ENCODE measurements at places on chromosomes 16 and 17.

DNA sequence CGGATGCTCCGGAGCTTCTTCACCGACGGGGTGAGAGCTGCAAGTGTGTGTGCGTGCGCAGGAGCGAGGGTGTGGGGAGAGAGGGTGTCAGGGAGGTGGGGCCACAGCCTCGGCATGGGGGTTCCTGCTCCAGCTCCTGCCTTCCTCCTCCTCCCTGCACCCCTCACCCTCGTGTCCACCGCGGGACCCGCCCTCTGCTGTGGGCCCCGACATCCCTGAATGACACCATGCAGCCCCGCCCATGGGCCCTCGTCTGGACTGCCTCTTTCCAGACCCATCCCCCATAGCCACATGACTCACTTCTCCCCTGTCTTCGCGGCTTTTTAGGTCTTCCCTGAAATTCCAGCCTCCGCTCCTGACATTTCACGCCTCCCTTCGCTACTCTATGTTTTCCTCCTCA is 41.6 kb downstream of the ARHGAP23 start:
- DNase-seq: no peak

- no peak for DNase-seq
These were observed 174.6 kb upstream of the CDH13 start for GRCh38 chr16:82452004-82452756.

- DNase-seq: peak; percentile 89
These were observed 18.8 kb downstream of the SIAH1 start for GRCh38 chr16:48366165-48367093.

- DNase-seq: no peak
These were observed 15.1 kb downstream of the NGFR start for GRCh38 chr17:49510059-49510719.

DNA sequence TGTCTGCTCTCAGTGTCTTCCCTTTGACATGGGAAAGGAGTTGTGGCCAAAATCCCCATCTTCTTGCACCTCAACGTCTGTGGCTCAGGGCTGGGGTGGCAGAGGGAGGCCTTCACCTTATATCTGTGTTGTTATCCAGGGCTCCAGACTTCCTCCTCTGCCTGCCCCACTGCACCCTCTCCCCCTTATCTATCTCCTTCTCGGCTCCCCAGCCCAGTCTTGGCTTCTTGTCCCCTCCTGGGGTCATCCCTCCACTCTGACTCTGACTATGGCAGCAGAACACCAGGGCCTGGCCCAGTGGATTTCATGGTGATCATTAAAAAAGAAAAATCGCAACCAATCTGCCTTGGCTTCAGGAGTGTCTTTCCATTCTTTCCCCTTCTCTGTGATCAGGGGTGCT is 918 bp upstream of the MRM1 start:
- no peak for DNase-seq

DNA sequence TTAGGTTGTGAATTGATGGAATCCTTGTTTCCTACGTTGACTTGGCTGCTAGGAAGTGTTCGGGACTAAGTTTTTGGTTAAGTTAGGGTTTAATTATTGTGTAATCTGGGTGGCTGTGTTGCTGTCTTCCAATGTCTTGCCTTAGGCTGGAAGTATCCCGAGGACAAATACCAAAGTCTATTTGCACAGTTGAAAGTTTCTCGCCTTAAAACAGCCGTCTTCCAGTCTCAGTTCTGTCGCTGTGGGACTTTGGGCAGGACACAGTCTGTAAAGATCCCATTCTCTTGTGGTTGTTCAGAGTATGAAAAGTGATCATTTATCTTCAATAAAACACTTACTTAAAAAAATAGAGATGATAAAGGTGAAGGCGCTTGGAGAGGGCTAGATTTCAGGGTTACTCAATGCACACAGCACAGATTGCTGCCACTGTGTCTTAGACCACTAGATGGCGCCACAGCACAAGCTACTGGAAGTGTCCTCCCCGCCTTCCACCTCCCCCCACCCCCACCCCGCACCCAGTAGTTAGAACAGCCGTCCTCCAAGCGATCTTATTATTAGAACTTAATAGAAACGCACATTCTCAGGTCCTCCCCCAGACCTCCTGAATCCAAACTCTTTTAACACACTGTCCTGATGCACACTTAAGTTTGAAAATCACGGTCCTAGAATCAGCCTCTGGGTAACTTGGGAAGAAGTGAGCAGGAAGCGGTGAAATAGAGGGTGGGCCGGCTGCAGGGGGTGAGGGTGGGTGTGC is 45.8 kb downstream of the AKAP1 start:
- peak; percentile 18 for DNase-seq

GRCh38 chr16:74107795-74108610 is 188.6 kb upstream of the PSMD7 start:
- DNase-seq: no peak

DNA sequence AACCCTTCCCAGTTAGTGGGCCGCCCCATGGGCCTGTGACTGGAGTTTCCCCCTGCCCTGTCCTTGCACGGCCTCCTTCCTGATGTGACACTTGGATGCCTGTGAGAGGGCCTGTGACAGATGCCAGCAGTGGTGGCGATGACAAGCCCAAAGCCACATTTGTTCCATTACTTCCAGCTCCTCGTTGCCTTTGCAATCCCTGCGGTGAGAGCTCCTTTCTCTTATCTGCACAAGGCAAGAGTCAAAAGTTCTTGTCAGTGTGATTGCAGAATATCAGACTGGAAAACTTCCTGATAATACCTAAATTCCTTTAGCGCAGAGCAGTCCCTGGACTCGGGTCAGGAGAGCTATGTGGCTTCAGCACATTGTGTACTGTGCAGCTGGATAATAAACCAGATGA is 54.4 kb upstream of the ARHGAP44 start:
- no peak for DNase-seq

DNA sequence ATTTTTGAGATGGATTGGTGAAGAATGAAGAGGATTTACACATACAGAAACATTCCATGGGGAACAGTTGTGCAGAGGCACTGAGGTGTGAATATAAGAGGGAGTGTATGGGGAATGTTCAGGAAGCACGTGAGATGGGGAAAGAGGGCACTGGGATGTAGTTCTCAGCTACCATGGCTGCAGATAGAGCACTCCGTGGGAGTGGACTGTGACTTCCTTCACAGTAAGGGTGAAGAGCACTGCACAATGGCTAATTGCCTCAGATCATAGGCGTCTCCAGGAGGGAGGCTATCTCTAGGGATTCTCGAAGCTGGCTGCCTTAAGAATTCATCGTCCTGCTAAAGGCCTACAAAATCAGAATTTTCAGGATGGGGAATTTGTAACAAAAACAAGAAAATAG is 7.0 kb downstream of the YPEL2 start:
- DNase-seq: no peak

DNA sequence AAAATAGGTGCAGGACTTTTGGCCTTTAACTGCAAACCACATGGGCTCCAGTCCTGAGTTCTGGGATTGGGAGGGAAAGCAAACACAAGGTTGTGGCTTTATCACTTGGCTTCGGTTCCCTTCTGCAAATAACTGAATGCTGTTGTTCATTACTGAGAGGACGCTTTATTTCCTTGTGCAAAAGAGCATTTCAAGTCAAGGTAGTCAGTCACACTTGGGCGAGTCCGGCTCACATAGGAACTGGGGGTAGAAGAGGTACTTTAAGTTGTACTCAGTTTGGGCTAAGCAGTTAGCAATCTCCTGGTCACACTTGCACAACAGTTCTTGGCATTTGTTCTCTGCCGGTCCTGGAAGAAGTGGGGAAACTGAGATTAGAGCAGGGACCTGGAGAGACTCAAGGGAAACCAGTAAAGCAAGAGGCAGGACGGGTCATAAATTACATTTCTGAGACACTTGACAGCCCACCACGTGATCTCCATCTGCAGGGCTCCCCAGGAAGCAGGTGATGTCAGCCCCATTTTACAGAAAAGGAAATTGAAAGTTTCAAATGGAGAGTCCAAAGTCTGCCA is 21.6 kb downstream of the PLA2G10 start:
- no peak for DNase-seq

GRCh38 chr16:12530302-12530701 is 273.4 kb downstream of the CPPED1 start:
- no peak for DNase-seq

- DNase-seq: no peak
These were observed 24.1 kb upstream of the ADORA2B start for GRCh38 chr17:15920758-15921239.

GRCh38 chr17:5225668-5226457 is 8.8 kb downstream of the SCIMP start:
- DNase-seq: no peak

Data from retinal pigment epithelial cell (primary cell).